EL (cell line): ENCODE measurements at places on chromosomes 11 and 22.

- DNase-seq, result peak; percentile 82
Measured at GRCh38 chr22:19483481-19484244, 3.9 kb downstream of the CDC45 start.

DNA sequence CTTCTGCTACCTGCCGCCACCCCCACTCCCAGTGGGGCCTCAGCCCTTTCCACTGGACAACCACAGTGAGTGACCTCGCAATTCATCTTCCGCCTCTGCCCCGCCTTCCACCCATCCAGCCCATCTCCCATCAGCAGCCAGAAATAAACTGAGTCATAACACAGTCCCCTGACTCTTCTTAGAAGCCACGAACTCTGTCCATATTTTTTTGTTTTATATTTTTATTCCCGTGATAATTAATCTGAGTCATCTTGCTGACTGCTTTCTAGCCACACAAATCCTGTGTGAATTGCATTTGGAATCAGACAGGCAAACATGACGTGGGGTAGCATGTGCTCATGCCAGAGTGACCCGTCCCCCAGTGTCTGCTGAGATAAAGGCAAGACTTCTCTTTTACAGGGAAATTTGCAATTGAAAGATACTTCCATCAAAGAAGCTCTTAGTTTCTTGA, 7.0 kb downstream of the FADD start:
- DNase-seq, result peak; percentile 48

GRCh38 chr11:117676501-117676900, 120.5 kb downstream of the DSCAML1 start:
- no peak for DNase-seq

- DNase-seq, result peak; percentile 53
Measured at GRCh38 chr11:99370549-99371216, 349.9 kb downstream of the CNTN5 start.

DNA sequence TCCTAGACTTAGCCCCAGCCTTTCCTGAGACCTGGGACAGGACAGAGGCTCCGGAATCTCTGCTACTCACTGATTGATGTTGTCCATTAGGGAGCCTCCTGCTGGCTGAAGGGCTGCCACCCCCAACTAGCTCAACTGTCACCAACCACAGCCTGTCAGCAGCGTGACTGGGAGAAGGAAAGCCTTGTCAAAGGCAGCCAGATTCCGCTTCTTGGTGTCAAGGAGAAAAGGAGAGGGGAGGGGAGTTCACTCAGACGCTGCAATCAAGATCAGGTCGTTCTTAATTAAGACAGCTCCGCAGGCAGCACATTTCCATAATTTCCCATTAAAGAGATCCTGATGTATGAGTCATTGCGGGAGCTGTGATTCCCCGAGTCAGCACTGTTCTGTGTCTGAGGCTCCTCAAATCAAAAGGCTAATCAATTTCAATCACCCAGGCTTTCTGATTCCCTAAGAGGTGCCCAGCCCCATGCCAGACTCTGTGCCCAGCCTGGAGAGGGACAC, 152.8 kb upstream of the ZBED5 start:
- peak; percentile 17 for DNase-seq

DNA sequence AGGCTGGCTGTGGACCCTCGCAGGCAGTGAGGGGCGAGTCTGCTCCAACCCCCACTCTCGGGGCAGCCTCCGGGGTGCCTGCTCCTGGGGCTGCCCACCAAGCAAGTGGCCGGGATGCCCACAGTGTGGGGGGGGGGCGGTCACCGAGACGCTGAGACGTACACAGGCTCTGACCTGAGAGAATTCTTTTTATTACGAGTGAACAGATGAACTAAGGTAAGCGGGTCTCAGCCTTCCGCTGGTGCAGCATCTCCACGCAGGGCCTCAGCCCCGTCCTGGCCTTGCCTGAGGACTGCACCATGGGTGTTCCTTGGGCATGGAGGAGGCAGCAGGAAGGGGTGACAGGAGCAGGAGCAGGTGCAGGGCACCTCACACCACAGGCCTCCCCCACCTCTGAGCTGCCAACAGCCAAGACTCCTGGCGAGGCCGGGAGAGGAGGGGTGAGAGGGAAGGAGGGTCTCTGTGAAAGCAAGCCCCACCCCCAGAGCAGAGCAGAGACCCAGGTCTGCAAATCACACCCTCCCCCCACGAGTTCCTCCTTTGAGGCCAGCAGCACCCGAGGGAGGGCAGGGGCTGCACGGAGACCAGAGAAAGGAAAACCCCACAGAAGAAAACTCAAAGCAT, 17.2 kb downstream of the MOB2 start:
- no peak for DNase-seq

GRCh38 chr11:111183706-111184105, 61.8 kb upstream of the POU2AF2 start:
- peak; percentile 54 for DNase-seq

DNA sequence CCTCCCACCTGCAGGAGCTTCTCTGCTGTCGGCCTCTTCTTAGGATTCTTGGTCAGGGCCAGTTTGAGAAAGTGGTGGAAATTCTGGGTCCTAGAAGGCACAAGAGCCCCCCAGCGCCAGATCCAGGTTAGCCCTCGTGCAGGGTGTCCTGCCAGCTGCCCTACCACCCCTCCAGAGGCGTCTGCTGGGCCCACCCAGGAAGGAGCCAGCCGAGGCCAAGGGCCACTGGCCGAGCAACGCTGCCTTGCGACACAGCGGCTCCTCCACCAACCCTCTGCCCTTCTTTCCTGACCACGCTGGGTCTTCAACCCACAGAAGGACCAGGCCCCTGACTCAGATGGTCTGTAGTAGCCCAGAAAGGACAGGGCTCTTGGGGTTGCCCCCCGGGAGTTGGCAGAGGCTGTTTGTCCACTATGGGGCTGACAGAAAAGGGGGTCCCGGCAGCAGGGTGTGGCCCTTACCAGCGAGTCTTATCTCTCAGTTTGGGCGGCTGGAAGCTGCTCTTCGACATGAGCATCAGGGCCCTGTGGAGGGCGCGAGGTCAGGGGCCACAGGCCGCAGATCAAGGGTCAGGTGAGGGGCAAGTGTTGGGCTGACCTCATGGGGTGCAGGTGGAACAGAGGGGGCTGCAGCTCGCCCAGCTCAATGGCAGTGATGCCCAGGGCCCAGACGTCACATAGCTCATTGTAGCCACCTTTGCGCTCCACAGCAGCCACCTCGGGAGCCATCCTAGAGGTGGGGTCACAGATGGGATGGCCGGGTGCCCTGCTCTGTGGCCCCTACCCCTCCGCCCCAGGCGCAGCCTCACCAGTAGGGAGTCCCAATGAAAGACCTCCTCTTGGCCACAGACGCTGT, 2.5 kb downstream of the MAP4K2 start:
- DNase-seq, result no peak

DNA sequence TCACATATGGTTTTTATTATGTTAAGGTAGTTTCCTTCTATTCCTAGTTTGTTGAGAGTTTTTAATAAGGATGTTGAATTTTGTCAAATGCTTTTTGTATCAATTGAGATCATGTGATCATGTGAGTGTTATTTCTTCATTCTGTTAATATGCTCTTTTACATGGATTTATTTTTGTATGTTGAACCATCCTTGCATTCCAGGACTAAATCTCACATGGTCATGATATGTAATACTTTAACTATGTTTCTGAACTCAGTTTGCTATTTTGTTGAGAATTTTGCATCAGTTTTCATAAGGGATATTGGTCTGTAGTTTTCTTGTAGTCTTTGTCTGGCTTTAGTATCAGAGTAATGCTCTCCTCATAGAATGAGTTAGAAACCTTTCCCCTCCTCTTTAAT, 43.2 kb downstream of the KCNQ1 start:
- no peak for DNase-seq

GRCh38 chr11:64247729-64248531, 1.2 kb upstream of the PPP1R14B start:
- DNase-seq, result no peak

- no peak for DNase-seq
Measured at GRCh38 chr11:70302419-70302752, 31.9 kb downstream of the PPFIA1 start.

DNA sequence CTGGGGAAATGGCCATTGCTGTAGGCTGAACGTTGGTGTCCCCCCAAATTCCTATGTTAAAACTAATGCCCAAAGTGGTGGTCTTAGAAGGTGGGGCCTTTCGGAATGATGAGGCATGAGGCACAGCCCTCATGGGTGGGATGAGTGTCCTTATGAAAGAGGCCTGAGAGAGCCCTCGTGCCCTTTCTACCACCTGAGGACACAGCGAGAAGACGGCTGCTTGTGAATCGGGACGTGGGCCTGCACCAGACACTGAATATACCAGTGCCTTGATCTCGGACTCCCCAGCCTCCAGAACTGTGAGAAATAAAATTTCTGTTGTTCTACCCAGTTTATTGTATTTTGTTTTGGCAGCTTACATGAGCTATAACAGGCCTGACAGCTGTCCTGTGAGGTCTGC, 162.9 kb upstream of the B3GAT1 start:
- no peak for DNase-seq

- no peak for DNase-seq
Measured at GRCh38 chr11:61611309-61611708, 30.4 kb upstream of the SYT7 start.

- no peak for DNase-seq
Measured at GRCh38 chr11:17861036-17861755, 126.6 kb downstream of the KCNC1 start.

DNA sequence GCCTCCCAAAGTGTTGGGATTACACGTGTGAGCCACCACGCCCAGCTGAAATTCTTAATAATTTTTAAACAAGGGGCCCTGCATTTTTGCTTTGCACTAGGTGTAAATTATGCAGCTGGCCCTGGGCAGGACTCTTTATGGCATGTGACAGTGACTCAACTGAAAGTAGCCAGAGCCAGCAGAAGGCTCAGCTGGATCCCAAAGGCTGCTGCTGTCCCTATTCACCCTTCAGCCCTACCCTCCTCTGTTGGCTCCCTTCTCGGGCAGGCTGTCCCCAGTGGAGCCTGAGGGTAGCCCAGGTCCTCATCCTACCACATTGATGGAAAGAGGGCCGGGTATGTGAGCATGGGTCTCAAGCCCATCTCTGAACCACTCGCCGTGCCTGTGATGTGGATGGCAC, 45.6 kb downstream of the CD82 start:
- no peak for DNase-seq

DNA sequence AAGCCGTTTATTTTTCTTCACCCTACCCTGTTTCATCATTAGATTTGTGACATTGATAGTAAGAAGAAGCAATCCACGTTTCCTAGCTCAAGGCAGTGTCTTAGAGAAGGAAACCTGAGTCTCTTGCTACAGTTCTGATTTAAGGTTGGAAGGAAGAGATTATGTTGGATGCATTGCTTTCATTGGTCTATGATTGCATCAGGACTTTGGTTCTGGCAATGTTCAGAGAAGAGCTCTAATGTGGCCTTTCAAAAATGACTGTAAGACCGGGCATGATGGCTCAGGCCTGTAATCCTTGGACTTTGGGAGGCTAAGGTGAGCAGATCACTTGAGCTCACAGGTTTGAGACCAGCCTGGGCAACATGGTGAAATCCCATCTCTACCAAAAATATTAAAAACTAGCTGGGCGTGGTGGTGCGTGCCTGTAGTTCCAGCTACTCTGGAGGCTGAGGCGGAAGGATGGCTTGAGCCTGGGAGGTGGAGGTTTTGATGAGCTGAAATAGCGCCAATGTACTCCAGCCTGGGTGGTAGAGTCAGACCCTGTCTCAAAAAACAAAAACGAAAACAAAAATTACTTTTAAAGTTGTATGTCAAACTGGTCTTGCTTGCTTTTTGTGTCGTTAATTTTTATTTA, 4.1 kb downstream of the NUCB2 start:
- no peak for DNase-seq

GRCh38 chr22:31179345-31179744, 19.4 kb downstream of the RNF185 start:
- DNase-seq, result peak; percentile 59

- no peak for DNase-seq
Measured at GRCh38 chr11:102546923-102547471, 16.4 kb upstream of the MMP7 start.

- DNase-seq, result no peak
Measured at GRCh38 chr22:17262976-17263375, 43.7 kb upstream of the ADA2 start.

DNA sequence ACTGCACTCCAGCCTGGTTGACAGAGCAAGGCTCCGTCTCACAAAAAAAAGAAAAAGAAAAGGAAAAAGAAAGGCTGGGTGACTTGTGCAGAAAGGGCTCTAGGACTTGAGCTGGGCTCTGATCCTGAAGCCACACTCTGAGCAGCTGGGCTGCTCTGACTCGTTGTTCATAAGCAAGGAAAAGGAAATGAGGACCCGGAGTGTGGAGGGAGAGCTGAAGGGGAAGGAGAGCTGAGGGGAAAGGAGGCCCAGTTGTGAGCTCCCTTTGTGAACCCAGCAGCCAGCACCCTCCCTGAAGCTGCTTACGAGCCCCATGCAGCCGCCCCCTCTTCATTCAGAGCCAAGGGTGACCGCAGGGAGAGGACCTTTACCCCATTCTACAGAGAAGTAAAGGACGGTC, 12.3 kb upstream of the SH3BP1 start:
- DNase-seq, result no peak

DNA sequence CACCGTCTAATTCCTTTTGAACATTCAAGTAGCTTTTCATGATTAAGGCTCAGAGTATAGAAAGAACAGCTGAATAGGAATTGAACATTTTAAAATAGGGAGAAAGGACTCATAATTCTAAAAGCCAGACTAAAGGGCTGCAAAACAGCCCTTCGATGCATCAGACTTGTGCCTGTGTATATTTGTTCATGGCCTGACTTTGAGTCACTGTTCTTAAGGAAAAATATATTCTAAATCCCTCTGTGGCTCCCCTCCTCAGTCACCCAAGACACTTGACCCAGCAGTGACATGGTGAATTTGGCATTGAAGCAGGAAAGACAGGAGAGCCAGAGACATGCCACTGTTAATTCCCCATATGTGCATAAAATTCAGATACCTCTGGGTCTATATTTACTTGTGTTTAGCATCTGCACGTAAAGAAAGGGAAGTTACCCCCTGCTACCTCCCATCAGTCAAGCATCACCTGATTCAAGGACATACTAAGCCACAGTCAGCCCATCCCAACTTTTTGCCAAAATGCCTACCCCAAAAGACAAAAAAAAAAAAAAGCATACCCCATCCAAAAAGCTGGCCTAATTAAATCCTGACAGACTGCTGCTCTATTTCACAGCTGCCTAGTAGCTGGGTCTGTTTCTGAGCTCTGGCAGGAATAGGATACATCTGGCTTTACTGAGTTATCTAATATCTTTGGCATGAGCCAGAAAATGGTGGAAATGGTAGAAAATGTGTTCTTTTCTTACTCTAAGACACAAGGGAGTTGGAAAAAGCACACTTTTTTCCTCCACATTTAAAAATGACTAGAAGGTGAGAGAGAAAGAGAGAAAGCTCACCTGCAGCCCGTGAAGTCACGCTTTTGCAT, 93.5 kb downstream of the COMMD9 start:
- DNase-seq, result no peak

GRCh38 chr11:131278472-131278871, 91.9 kb upstream of the NTM start:
- no peak for DNase-seq
